Stimulated activated CD8-positive, alpha-beta memory T cell treated with anti-CD3 and anti-CD28 coated beads, Interleukin-15, amount 100 ng/mL, for 4 hours (primary cell): ENCODE measurements at places on chromosomes 16 and 17.
A peak's percentile ranks its signal among the peaks of the same experiment; 100 is the strongest.

GRCh38 chr17:78979780-78980623 lies at the start of gene LGALS3BP:
Gene LGALS3BP (minus strand): TSS chr17:78979923. CDS start chr17:78977191, 2,732 bp downstream.
- no peak for DNase-seq

GRCh38 chr17:35170968-35171771 lies 23.0 kb downstream of the SLC35G3 start:
- DNase-seq, result no peak

- DNase-seq, result no peak
Measured at GRCh38 chr17:81049973-81050551, 15.1 kb downstream of the BAIAP2 start.

- no peak for DNase-seq
Measured at GRCh38 chr17:70820276-70820675, 650.9 kb downstream of the KCNJ2 start.

GRCh38 chr17:31492880-31493655 lies 101.6 kb downstream of the RAB11FIP4 start:
- peak; percentile 72 for DNase-seq

DNA sequence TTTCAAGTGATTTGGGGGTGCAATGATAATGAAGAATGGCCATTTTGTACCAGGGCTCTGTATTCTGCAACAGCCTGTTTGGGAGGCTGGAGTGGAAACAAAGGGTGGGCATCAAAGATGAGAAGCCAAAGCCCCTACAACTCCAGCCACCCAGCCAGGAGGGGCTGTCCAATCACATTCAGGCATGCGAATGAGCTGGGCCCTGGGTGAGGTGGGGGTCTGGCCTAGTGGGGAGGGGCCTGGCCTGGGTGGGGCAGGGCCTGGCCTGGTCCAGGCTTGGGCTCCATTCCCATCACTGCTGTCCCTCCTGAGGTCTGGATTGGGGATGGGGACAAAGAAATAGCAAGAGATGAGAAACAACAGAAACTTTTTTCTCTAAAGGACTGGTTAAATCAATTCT lies 6.4 kb downstream of the AOC3 start:
- DNase-seq, result no peak

DNA sequence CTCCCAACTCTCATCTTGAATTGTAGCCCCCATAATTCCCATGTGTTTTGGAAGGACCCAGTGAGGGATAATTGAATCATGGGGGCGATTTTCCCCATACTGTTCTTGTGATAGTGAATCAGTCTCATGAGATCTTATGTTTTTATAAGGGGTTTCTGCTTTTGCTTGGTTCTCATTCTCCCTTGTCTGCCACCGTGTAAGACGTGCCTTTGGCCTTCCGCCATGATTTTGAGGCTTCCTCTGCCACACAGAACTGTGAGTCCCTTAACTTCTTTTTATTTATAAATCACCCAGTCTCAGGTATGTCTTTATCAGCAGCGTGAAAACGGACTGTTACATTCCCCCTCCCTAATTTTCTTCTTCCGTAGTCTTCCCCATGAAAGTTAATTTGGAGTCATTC lies 124.0 kb downstream of the ABCA8 start:
- DNase-seq, result no peak

DNA sequence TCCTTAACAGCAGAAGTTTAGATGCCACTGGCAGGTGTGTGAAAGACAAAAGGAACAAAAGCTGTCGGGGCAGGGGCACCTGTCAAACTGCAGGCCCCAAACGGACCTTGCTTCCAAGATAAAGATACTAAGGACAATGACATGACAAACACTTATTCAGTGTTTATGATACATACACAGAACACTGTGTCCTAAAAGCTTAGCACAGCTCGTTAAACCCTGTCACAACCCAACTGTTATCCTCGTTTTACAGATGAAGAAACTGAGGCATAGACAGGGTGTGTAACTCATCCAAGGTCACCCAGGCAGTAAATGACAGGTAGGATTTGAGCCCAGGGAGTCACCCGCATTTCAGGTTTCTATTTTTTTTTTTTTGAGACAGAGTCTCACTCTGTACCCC lies 9.6 kb downstream of the SDK2 start:
- DNase-seq, result no peak

DNA sequence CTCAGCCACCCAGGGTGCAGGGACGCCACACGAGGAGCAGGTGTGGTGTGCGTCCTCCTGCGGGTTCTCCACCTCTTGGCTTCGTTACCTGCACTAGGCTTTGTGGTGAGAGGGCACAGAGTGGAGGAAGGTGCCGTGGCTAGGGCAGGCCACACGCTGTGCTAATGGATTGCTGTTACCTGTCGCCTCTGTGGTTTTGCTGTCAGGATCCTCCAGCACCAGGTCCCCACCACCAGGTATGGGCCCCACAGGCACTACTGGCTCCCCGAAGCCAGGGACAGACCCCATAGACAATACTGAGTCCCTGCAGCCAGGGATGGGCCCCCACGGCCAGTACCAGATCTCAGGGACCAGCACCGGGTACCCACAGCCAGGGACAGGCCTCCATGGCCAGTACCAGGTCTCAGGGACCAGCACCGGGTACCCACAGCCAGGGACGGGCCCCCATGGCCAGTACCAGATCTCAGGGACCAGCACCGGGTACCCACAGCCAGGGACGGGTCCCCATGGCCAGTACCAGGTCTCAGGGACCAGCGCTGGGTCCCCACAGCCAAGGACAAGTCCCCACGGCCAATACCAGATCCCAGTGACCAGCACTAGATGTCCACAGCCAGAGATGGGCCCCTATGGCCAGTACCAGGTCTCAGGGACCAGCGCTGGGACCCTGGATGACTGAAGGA lies 315.6 kb downstream of the SEC14L1 start:
- DNase-seq, result no peak

- no peak for DNase-seq
Measured at GRCh38 chr16:535446-536405, 8.2 kb downstream of the CAPN15 start.

DNA sequence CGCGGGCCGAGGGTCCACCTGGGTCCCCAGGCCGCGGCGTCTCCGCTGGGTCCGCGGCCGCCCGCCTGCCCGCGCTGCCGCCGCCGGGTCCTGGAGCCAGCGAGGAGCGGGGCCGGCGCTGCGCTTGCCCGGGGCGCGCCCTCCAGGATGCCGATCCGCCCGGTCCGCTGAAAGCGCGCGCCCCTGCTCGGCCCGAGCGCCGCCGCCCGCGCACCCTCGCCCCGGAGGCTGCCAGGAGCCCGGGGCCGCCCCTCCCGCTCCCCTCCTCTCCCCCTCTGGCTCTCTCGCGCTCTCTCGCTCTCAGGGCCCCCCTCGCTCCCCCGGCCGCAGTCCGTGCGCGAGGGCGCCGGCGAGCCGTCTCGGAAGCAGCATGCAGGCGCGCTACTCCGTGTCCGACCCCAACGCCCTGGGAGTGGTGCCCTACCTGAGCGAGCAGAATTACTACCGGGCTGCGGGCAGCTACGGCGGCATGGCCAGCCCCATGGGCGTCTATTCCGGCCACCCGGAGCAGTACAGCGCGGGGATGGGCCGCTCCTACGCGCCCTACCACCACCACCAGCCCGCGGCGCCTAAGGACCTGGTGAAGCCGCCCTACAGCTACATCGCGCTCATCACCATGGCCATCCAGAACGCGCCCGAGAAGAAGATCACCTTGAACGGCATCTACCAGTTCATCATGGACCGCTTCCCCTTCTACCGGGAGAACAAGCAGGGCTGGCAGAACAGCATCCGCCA lies 504 bp downstream of the FOXC2 start:
- no peak for DNase-seq

DNA sequence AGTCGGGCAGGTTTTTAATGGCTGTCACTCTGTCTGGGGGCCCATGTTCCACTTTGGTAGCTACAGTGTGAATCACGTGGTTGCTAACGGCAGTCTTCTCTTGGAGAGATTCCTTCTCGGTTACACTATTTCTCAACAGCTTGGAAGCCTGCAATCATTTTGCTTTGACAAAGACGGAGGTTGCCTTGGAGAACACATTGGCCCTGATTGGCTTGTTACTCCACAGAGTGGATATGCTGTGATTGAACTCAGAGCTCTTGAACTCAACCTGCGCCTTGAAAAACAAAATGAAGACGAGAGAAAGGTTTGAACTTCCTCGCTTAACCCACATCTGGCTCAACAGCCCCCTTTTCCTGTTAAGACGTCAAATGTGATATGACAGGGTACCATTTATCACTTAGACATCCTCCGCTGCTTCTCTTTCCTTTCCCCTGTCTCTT lies 218.9 kb downstream of the MAF start:
- DNase-seq, result no peak

- DNase-seq, result no peak
Measured at GRCh38 chr16:75590920-75591843, 25.0 kb downstream of the GABARAPL2 start.

DNA sequence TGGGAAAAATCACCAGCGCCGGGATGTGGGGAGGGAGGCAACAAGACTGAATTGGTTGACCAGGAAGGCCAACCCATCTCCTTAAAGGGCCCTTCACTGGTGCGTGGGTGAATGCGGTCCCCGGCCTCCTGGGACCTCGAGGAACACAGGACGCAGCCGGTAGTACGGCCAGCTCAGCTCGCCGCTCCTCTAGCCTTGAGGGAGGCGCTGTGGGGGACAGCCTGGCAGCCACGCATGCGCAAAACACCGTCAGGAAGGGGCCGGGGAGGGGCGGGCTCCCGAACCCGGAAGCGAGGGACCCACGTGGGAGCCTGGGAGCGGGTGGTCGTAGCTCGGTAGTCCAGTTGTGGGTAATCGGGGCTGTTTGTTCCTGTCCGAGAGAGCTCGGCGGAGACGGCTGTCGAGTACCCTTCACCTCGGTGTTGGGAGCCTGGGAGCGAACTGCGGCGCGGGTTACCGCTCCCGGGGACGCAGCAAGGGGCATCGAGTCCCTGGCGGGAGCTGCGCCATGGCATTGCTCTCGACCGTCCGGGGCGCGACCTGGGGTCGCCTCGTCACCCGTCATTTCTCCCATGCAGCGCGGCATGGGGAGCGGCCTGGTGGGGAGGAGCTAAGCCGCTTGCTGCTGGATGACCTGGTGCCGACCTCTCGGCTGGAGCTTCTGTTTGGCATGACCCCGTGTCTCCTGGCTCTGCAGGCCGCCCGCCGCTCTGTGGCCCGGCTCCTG lies at the start of gene MRM1:
Gene MRM1 (plus strand): TSS at position 281 of the 727 bp plus-strand sequence. CDS start 228 bp downstream, at position 509.
- peak; percentile 87 for DNase-seq

- no peak for DNase-seq
Measured at GRCh38 chr16:14106457-14106856, 35.3 kb downstream of the MRTFB start.

- DNase-seq, result no peak
Measured at GRCh38 chr17:82439829-82440365, 10.7 kb downstream of the CYBC1 start.

GRCh38 chr16:91484-91883 lies 13.5 kb downstream of the MPG start:
- DNase-seq, result no peak

DNA sequence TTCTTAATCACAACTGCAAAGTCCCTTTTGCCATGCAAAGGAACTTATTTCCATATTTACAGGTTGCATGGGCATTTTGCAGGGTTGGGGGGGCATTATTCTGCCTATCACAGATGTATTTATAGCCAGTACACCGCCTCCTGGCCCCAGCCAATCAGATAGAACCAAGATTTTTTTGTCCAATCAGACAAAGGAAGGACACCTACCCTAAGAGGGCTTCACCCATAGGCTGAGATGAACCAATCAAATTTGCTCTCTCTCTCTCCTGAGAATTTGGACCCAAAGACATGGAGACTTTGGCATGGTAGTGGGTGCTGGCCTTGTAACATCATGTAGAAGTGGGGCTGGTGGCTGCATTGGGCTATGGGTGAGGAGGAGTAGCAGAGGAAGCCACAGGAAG lies 3.9 kb upstream of the KCNG4 start:
- DNase-seq, result no peak

- DNase-seq, result no peak
Measured at GRCh38 chr16:88812513-88813268, 963 bp upstream of the APRT start.

DNA sequence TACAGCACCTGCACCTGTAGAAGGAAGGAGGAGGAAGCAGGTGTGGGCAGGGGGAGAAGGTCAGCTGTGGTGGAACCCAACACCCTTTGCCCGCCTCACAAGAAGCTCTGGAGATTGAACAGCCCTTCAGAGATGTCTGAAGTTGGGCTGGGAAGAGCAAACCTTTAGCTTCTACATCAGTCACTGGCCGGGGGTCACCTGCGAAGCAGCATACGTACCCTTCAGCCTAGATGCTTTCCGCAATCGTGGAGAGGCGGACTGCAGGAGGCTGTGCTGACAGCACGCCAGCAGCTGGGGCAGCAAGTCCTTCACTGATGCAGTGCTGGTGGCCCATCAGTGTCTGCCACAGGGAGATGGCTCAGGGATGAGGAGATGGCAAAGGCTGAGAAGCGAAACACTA lies 5.2 kb upstream of the HS3ST3B1 start:
- DNase-seq, result no peak

DNA sequence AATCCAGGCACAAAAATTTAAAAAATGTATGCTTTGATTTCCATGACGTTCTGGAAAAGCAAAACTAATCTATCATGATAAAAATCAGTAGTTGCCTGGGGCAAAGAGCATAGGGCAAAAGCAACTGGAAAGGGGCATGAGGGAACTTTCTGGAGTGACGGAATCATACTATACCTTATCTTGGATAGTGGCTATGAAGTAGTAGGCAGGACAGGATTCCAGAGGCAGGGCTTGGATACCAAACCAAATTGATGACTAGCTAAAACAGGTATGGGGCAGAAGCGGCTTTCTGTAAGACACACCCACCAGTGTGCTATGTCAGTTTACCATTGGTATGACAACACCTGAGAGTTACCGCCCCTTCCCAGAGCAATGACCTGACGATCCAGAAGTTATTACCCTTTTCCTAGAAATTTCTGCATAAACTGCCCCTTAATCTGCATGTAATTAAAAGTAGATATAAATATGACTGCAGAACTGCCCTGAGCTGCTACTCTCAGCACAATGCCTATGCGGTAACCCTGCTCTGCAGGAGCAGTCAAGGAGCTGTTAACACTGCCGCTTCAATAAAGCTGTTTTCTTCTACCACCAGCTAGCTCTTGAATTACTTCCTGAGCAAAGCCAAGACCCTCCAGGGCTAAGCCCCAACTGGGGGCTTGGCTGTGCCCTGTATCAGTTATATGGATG lies 56.7 kb downstream of the CFDP1 start:
- DNase-seq, result no peak

GRCh38 chr17:64698725-64699124 lies 36.6 kb upstream of the SMURF2 start:
- no peak for DNase-seq

DNA sequence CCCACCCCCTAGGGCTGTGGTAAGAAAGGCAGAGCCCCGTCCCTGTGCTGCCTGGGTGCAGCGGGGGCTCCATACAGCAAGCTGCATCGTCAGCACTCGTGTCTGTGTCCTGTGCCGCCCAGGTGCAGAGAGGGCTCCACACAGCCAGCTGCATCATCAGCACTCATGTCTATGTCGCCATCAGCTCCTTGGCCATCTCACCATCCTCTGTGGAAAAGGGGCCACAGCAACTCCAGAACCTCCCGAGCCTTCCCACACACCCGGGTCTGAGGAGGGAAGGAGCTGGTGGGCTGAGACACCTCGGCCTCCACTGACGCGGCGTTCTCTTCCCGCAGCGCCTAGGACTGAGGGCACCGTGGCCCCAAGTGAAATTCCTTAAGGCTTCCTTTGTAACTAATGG lies 72.9 kb upstream of the CHMP6 start:
- DNase-seq, result no peak

GRCh38 chr17:9238340-9239245 lies 217.3 kb downstream of the NTN1 start:
- no peak for DNase-seq

GRCh38 chr17:51740531-51740930 lies 418.0 kb downstream of the CA10 start:
- no peak for DNase-seq
